ENCODE measurements at places on chromosomes 3 and 15.

DNA sequence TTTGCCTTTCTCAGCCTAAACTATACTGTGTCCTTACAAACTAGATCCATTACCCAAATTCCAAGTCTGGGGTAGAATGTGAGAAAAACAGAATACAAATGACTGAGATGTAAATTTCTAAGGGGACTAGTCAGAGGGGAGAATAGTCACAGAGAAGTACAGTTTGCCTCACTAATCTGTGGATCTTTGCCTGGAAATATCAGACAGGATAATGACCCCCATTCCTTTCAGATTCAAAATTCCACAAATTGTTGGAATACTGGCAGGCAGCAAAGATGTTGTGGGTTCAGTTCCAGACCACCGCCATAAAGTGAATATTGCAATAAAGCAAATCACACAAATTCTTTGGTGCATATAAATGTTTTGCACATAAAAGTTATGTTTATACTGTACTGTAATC, 762.8 kb upstream of the NR2F2 start:
- DNase-seq = no peak

DNA sequence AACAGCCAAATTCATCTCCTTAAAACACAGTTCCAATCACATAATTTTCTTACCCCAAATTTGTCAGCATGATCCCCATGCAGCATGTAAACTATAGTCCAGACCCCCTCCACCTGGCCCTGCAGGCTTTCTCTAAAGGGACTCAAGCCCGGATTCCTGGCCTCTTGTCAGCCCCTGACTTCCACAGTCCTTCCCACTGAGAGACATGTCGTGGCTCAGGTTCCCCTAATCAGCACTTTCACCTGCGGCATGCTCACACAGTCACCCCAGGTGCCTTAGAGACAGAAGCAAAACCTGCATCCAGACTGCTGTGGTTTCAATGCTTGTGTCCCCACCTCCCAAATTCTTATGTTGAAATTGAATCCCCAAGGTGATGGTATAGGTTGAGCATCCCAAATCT, 372.7 kb upstream of the ATP10A start:
- DNase-seq = no peak

DNA sequence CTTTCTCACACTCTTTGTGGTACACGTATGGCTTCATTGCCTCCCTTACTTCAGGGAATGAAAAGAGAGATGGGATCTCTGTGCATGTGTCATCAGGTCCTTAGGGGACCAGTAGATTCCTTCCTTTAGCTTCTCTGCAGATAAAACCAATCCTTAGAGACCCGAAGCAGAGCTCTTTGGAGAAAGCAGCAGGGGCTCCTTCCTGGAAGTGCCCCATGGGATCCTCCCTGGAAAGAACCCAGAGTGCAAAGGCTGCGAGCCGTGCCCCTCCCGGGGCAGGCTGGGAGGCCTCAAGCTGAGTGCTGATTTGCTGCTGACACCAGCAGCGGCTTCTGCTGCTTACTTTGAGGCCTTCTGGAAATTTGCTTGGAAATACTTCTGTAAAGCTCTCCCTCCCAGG, 328.6 kb upstream of the RGMA start:
- DNase-seq = no peak

- DNase-seq = no peak
Measured at GRCh38 chr15:26929588-26929987, 41.4 kb upstream of the GABRG3 start.

GRCh38 chr3:114506591-114507300, 212.9 kb downstream of the TIGIT start:
- DNase-seq = no peak
